ENCODE measurements at places on chromosomes 16 and 17.

DNA sequence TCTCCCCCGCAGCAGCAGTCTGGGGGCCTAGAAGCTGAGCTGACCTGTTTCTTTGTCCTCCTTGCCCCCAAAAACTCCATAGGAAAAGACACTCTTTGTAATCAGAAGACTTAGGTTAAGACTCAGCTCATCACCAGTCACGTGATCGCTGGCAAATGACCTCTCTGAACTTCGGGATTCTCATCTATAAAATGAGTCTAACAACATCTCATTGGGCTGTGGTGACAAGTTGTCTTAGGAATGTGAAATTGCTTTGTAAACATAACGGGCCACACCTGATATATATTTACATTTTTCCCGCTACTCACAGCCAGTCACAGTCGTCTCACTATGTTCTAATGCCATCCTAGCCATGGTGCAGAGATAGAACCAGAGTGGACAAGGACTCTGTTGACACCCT is 86.0 kb upstream of the LHX1 start:
- no peak for DNase-seq

DNA sequence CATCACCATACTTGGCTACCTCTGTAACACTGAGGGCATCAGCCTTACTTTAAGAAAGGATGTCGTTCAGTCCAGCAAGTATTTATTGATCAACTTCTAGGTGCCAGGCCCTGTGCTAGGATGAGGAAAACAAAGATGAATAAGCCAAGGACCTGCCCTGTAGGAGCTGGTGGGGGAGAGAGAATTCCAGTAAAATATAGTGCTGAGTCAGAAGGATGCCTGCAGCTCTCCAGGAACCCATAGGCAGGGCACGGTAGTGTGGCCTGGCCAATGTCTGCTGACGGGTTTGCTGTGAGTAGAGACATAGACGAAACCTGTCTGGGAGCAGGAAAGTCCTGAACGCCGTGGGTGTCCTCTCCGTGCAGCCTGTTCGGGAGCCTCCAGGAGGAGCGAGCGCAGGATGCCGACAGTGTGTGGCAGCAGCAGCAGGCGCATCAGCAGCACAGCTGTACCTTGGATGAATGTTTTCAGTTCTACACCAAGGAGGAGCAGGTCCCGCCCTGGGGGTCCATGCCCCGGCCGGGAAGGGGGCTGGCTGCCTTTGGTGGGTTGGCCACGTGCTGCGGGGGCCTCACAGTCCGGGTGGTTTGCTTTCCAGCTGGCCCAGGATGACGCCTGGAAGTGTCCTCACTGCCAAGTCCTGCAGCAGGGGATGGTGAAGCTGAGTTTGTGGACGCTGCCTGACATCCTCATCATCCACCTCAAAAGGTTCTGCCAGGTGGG is 55.6 kb downstream of the USP43 start:
- no peak for DNase-seq

DNA sequence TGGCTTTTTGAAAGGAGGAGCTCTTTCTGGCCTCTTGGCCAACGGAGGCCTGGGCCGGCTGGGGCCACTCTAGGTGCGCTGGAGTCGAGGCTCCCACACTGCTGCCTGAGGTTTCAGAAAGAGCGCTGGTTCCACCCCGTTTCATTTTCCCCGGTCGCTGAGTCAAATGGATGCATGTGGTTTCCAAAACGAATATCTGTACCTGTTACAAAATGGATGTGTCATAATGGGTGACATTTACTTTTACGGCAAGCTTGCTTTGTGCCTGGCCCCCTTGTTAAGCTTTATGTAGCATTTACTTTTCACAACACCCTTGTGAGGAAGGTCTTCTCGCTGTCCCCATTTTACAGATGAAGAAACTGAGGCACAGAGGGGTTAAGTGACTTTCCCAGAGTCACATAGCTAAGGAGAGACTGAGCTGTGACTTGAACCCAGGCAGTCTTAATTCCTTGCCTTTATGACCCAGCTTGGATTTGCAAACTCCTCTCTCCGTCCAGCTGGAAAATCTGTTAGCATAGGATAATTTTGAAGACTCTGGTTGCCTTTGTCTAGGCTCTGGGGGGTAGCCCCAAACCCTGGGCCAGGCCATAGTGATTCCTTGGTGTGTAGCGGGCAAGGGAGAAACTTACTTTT is 10.6 kb downstream of the KSR1 start:
- DNase-seq, result no peak

GRCh38 chr16:67525176-67525860 is 3.3 kb upstream of the RIPOR1 start:
- DNase-seq, result no peak

- no peak for DNase-seq
These were observed 49.0 kb upstream of the TAC4 start for GRCh38 chr17:49896860-49897259.

DNA sequence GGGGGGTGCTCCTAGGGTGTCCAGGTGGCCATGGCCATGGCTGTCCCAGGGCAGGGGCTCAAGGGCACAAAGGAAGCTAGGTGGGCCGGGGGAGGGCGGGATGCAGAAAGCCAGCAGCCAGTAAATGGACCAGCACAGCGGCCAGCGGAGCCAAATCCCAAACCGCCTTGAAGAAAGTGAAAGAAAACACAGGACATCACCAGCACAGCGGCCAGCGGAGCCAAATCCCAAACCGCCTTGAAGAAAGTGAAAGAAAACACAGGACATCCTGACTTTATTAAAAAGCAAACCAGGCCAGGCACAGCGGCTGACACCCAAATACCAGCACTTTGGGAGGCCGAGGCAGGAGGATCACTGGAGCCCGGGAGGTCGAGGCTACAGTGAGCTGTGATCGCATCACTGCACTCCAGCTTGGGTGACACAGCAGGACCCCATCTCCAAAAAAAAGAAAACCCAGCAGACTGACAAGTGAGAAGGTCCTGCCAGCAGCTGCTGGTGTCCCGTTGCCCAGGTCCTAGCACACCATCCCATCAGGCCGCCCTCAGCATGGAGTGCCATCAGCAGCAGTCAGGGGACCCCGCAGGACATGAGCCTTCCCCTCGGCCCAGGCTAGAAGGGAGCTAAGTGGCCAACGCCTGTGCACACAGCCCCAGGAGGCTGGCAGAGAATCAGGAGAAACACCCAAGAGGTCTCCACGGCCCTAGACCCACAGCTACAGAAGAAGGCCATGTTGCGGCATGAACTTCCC is 17.0 kb downstream of the SLC38A10 start:
- DNase-seq, result no peak

- DNase-seq, result no peak
These were observed 4.1 kb downstream of the HS3ST3B1 start for GRCh38 chr17:14304773-14305517.

GRCh38 chr16:67017421-67017750 is 11.6 kb upstream of the CBFB start:
- DNase-seq, result no peak

DNA sequence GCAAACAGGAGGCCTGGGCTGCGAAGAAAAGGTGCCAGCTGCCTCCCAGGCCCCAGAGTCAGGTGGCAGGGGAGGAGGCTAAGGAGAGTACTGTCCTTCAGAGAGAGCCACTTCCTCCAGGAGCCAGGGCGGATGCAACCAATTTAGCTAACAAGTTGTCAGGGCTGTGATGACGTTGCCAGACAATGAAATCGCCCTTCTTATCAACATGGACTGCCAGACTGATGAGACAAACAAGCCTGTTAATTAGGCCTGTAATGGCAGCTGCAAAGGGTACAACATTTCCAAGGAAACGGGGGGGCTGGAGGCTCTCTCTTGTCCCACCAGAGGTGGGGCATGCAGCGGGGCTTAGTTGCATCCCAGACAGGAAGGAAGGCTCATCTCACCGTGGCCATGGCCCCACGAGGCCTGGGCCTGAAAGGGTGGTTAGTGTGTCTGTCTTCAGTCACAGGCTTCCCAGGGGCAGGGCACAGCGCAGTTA is 111.8 kb downstream of the SDK2 start:
- DNase-seq, result no peak

DNA sequence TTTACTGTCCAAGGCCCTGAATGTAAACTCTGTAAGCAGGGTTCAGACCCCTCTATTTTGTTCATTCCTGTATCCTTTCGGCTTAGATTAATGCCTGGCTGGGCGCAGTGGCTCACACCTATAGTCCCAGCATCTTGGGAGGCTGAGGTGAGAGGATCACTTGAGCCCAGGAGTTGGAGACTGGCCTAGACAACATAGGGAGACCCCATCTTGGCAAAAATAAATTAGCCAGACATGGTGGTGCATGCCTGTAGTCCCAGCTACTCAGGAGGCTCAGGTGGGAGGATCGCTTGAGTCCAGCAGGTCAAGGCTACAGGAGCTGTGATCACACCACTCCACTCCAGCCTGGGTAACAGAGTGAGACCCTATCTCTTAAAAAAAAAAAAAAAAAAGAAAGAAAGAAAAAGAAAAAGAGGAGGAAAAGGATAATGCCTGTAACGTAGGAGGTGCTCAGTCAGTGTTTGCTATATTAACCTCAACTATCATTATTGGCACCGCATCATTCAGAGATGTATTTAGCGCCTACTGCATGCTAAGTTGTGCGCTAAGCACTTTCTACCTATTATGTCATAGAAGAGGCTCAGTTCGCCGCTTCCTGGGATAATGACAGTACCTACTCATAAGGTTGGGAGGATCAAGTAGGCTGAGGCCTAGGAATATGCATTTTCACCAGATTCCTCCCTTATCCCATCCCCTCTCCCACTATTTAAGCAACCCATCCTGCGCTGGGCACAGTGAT is 5.0 kb downstream of the SOCS1 start:
- DNase-seq, result no peak

DNA sequence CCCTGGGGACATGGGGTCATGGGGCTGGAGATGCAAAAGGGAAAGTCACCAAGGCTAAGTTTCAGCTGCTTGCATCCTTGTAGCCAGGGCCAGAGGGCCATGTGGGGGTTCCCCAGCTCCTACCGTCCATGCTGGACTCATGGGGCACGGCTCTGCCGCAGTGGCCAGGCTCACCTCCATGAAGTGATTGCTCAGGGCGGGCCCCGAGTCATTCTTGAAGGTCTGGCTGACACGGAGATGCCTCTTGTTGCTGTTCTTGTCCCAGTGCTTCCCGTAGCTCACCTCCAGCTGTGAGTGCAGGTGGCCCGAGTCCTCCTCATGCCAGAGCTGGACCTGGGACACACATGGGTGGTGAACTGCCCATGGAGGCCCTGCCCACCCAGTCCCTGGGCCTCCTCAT is 114.5 kb downstream of the RMI2 start:
- DNase-seq, result no peak

DNA sequence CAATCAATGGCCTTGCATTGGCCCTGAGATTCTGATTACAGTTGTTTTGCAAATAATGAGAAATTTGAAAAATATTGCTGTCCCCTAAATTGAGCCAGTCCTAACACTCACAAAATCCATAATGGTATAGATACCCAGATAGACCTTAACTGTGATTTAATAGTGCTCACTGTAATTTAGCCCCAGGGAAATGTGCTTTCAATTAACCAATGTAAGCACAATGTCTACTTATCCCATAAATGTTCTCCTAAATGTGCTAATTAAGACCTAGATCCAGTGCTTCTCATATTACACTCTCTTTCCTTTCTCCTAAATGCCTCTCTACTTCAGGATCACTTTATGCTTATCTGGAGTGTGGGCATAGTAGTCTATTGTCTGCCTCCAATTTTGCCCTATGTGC is 417.8 kb upstream of the CCL2 start:
- DNase-seq, result no peak

DNA sequence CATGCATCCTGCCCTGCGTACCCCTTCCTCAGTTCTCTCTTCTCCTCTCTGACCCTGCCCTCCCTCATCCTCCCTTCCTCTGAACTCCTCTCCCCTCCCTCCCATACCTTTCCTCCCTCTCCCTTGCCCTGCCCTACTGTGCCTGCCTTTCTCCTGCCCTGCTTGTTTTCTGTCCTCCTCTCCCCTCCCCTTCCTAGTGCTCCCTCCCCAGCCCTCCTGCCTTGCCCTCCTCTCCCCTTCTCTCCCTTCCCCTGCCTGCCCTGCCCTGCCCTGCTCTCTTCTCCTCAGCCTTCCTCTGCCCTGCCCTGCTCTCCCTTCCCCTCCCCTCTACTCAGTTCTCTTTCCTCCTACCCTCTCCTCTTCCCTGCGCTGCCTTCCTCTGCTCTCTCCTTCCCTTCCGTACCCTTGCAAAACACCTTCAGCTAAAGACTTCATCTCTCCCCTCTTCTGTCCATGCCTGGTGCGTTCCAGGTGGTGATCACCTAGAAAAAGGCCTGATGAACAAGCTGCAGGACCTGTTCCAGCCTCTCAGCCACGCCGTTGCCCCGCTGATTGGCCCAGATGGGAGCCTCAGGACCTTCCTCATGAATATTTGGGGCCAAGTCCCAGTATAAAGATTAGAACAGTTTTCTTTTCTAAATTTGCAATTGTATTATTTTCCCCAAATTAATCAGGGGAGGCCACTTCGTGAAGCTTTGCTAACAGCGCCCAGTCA is 290.5 kb downstream of the CPPED1 start:
- no peak for DNase-seq

GRCh38 chr17:81067391-81067811 is 32.5 kb downstream of the BAIAP2 start:
- no peak for DNase-seq

GRCh38 chr17:32445074-32445415 is 735 bp downstream of the PSMD11 start:
- no peak for DNase-seq

DNA sequence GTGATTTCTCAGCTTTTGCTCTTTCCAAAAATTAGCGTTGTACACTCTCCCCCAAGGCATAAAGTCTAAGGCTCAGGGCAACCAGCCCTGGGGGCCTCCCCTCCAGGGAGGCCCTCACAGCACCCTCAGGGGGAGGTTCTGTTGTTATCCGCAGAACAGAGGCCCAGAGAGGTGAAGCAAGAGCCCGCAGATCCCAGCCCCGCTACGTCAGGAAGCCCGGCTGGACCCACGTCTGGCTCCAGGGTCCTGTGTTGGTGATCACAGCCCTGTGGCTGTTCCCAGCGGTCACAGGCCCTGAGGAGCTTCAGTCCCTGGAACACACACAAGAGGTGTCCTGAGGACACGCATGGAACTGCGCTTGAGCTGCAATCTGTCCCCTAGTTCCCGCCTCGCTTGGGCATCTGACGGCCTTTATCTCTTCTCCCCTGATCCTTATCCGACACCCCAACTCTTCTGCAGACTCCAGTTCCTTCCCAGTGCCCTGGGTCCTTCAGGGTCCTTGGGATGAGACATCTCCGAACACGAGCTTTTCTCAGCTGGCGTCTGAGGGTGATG is 1.1 kb upstream of the ZG16B start:
- no peak for DNase-seq

DNA sequence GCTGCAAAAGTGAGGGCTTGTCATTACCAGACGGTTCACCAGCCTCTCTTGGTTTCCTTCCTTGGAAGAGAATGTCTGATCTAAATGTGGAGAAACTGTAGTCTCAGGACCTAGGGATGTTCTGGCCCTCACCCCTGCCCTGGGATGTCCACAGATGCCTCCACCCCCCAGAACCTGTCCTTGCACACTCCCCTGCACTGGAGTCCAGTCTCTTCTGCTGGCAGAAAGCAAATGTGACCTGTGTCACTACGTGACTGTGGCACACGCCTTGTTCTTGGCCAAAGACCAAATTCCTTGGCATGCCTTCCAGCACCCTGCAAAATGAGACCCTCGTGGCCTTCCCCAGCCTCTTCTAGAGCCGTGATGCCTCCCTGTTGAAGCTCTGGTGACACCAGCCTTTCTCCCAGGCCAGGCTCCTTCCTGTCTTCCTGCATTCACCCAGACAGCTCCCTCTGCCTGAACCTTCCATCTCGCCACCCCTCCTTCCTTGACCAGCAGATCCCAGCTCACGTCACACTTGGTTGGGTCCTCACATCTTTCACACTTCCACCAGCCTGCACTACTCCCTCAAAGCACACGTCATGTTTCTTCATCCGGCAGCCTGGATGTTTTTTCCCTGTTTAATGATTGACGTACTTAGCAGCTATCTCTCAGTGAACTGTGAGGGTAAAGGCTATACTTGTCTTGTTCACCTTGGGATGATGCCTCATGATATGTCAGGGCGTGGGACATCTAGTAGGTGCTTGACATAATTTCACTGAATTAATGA is 4.3 kb downstream of the ZNF768 start:
- no peak for DNase-seq

All from T-helper 17 cell (primary cell).